CD4-positive, alpha-beta T cell treated with Interleukin-2 at 100 ng/mL for 4 hours (primary cell): ENCODE measurements at places on chromosomes 4 and X.

DNA sequence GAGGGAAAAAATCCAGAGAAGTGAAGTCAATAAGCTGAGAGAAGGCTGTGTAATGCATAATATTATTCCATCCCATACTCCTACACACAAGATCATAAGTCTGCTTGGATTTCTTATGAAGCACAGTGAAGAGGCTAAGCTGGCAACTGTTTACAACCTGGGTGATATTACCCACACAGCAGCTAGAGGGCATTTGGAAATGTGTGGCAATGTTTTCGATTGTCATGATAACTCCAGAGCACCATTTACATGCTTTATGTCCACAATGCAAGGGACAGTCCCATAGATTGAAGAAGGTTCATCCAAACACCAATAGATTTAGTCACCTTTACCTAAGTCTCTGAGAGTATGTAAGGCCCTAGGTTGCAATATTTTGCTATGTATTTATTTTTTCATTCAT is 412.2 kb downstream of the PPP3CA start:
- DNase-seq = peak; percentile 14

GRCh38 chr4:82713856-82714255 is 84.7 kb downstream of the SCD5 start:
- no peak for DNase-seq

- DNase-seq = no peak
These were observed 82.8 kb downstream of the CHIC2 start for GRCh38 chr4:53981567-53981966.

- DNase-seq = no peak
These were observed 932.0 kb upstream of the IGFBP7 start for GRCh38 chr4:58042176-58042575.

- DNase-seq = no peak
These were observed 119.2 kb downstream of the TLL1 start for GRCh38 chr4:165992283-165992682.

- no peak for DNase-seq
These were observed 16.9 kb downstream of the LHFPL1 start for GRCh38 chrX:112662559-112663427.

DNA sequence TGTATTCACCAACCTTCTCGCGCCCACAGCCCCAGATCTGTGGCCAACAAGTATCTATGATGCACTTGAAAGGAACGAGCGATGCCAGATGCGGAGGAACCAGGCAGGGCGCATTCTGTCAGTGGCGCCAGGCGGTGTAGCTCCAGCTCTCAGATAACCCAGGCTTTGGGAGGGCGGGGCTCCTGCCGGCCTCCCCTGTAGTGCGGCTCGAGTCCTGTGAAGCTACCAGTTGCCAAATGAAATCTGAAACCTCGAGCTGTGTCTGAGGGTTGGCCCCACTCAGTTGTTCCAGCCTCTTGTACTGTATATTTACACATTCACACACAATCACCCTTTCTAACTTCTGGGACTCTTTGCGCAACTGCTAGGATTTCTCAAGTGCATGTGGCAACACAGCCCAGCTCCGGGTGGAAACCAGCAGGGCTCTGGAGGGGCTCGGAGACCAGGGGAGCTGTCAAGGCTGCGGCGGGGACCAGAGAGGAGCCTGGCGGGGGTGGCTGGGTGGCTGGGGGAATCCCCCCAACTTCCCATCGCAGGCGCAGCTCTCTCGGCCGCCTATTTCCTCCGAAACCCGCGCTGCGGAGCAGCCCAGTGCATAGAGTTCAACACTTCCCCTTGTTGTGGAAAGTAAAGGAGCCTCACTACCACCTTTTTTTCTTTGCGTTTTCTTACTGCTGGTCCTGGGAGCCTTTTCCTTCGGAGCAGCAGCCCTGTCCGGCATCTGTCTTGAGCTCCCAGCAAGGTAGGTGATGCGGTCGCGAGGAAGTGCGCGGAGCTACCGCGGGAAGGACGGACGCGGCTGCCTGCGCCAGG is at the start of gene ARHGAP24:
TSS of gene ARHGAP24 (plus strand) at position 333 of the 813 bp plus-strand sequence.
- DNase-seq = no peak

- no peak for DNase-seq
These were observed 211.8 kb downstream of the DTHD1 start for GRCh38 chr4:36493251-36493650.

GRCh38 chr4:123559955-123560871 is 163.6 kb downstream of the SPRY1 start:
- DNase-seq = no peak
